ENCODE measurements at places on chromosomes 1 and 21.

GRCh38 chr1:3473381-3473844 lies 18.9 kb downstream of the ARHGEF16 start:
- DNase-seq: no peak

GRCh38 chr21:46116189-46116775 lies 18.4 kb downstream of the COL6A2 start:
- peak; percentile 36 for DNase-seq

- DNase-seq: peak; percentile 19
These were observed 25.6 kb downstream of the TOMM20 start for GRCh38 chr1:235102993-235103411.

DNA sequence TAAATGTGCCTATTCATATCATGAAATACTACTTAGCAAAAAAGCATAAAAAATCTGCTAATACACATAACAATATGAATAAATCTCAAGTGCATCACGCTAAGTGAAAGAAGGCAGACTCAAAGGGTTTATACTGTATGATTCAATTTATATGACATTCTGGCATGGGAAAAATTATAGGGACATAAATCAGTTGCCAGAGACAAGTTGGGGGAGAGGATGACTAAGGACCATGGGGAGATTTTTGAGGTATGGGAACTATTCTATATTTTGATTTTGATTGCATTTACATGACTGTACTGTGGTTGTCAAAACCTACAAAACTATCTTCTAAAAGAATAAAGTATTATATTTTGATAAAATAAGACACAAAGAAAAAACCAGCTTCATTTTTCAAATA lies 650.3 kb upstream of the NR5A2 start:
- DNase-seq: no peak

DNA sequence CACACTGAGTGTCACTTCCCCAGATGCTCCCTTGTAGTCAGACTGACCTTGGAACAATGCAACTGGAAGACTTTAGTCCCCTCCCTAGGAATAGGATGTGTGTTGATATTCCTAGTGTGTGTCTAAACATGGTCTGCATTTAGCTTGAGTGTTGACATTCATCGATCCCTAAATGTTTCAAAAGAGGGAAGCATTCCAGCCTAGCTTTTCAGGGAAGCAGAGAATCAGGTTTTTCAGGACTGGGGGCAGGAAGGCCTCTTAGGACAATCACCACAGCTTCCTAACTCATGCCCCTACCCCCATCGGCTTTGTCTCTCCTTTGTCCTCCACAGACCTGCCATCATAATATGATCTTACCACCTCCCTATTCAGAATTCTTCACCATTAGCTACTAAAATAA lies 43.4 kb downstream of the NMNAT2 start:
- DNase-seq: no peak
